Natural killer cell treated with Interleukin-12 subunit alpha and Interleukin-12 subunit beta and Interleukin-15 and Interleukin-18, amount 100 ng/mL, for 72 hours (primary cell): ENCODE measurements at places on chromosomes 1 and 21.

DNA sequence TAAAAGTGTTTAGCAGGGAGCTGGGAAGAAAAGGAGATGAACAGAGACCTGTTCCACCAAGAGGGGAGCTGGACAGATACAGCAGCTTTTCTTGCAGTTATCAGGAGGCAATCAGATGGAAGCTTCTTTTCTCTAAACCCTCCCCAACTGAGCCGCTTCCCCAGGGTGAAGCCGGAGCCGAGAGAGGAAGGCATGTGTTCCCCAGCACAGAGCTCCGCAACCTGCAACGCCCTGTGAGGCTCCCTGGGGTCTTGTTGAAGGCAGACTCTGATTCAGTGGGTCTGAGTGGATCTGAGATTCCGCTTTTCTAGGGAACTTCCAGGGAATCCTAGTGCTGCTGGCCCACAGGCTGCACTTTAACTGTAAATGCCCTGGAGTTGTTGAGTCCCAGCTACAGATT is 139.1 kb upstream of the COA6 start:
- no peak for DNase-seq
- peaks cover 21% of the 10 kb centered on the region for H3K4me1 ChIP-seq
- no peak overlapping the region for H3K27ac ChIP-seq

GRCh38 chr1:214857716-214858115 is 224.8 kb upstream of the KCNK2 start:
- no peaks in the 10 kb centered on the region for H3K27me3 ChIP-seq
- H3K4me1 ChIP-seq: no peaks in the 10 kb centered on the region
- no peak overlapping the region for H3K4me3 ChIP-seq
- no peak for DNase-seq
- H3K36me3 ChIP-seq: no peaks in the 10 kb centered on the region
- H3K27ac ChIP-seq: no peak overlapping the region

DNA sequence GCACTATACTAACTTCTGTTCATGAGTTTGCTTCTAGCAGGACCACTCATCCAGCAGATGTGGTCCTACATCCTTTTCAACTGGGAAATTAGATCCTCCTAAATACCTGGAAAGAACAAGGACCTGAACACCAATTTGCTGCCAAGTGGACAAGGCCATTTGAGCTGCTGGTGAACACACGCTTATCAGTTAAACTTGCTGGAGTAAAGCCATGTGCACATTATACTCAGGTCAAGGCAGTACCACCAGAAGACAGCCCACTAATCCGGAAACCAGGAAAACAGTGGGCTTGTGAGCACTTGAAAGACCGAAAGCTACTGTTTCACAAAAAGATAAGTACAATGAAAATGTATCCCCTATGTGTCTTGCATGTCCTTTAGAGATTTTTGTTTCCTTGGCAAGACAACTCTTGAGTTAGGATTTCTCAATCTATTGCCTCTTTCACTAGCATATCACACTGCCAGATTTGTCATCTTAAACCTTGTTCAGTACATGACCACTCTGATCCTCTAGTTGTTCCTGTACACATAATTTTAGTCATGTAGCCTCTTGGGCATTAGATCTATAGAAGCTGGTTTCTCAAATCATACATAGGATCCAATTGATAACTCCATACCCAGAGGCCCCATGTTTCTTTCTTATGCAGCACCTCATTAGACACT is 4.5 kb upstream of the REN start:
- H3K27ac ChIP-seq: no peak overlapping the region
- peaks cover 17% of the 10 kb centered on the region for H3K36me3 ChIP-seq
- DNase-seq: no peak
- H3K4me1 ChIP-seq: no peaks in the 10 kb centered on the region

DNA sequence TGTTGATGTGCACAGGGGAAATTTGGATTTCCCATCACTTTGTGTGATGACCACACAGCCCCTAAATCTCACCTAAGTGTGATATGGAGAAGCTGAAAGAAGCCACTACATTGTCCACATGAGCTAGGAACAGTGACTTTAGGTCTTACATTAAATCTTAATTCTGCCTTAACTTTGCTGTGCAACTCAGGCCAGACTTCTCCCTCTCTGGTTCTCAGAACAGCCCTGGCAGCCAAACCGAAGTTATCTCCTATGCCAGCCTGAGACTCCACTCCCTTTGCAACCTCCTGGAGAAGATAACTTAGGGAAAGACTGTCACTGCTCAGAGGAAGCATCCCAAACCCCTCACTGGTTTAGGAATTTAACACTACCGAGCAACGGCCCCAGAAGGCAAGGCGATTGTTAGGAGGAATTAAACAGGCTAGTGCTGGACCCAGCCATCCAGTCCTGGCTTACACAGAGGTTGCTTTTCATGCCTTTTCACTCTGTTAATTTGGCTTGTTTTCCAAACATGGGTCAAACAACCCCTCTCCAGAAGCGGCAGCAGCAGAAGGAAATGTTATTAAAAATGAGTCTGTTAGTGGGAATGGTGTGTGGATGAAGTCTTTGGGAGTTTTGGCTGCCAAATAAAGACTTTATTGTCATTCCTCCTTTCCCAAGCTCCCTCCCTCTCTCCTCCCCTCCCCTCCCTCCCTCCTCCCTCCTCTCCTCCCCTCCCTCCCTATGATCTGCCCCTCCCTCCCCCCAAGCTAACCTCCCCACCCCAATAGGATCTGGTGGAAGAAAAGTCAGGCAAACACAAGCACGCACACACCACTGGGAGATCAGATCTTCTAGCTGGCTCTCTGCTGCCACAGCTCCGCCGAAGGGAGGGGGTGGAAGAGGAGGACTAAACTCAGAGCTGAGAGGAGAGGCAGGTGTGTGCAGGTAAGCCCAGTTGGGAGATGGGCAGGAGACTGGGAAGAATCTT is at the start of gene PRELP:
TSS of gene PRELP (plus strand) at position 795 of the 970 bp plus-strand sequence. CDS start 7,379 bp downstream, outside the sequence.
- H3K27ac ChIP-seq: no peak within 1 kb of the TSS
- H3K4me3 ChIP-seq: no peak within 1 kb of the TSS
- H3K4me1 ChIP-seq: no peaks in the 10 kb centered on the region
- no peak for DNase-seq
- H3K27me3 ChIP-seq: peaks cover 22% of the 10 kb centered on the region
- H3K36me3 ChIP-seq: no peaks in the 10 kb centered on the region

DNA sequence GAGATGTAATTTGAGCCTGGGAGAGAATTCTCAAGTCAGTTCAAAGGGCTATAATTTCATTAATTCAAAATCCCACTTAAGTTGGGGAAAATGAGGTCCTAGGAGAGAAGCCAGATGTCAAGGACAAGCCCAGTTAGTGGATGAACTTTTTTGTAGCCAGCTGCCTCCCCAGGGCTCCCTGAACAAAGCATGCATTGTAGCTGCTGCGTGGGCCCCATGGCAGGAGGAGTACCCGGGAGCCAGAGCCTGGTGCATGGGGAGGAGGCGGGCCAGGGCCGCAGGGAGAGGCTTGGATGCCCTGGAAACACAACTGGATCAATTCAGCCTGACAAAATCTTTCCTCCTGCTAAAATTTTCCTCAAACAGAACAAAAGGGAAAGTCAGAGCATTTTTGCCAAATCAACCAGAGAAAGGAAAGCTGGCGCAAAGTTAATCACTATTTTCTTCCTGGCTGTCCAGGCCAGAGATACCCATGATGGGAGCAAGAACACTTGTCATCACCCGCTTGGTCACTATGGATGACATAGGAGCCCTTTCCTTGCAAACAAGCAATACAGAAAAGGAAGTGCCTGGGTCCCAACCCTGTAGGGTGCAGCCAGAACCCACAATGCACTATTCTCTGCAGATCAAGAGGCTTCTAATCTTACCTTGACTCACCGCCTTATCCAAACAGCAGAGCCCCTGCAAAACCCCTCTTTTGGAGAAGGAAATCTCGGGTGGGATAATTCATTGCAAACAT is 248.1 kb upstream of the RAB4A start:
- peaks cover 9% of the 10 kb centered on the region for H3K27me3 ChIP-seq
- H3K36me3 ChIP-seq: no peaks in the 10 kb centered on the region
- no peak for DNase-seq

- no peak for DNase-seq
- H3K4me3 ChIP-seq: peak overlapping the region; percentile 78
- H3K27ac ChIP-seq: peak overlapping the region; percentile 78
- H3K27me3 ChIP-seq: no peaks in the 10 kb centered on the region
- peaks cover 20% of the 10 kb centered on the region for H3K36me3 ChIP-seq
These were observed 251.9 kb downstream of the SDCCAG8 start for GRCh38 chr1:243507672-243508302.

- no peaks in the 10 kb centered on the region for H3K36me3 ChIP-seq
- no peaks in the 10 kb centered on the region for H3K4me1 ChIP-seq
- no peak for DNase-seq
- H3K27me3 ChIP-seq: peaks cover 33% of the 10 kb centered on the region
- H3K4me3 ChIP-seq: no peak overlapping the region
- no peak overlapping the region for H3K27ac ChIP-seq
These were observed 22.5 kb upstream of the FCAMR start for GRCh38 chr1:206992790-206993189.

DNA sequence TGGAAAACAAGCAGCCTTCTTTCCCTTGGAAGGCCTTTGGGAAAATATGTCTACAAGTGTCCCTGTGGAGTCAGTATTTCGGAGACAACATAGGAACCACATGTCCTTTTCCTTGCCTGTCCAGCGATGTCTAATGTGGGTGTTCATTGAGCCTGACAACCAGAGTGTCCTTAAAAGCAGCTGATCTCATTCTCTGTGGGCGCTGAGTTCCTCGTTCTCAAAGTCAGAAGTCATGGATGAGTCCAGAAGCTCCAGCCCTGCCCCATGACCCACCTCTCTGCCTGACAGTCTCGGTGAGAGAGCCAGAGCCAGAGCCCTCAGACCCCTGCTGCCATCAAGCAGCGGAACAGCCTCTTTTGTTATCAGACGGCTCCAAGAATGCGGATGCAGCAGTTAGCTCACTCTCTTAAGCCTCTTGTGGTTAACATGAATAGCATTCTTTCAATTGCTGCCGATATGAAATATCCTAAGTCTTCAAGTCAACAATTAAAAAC is 329.2 kb downstream of the TGFB2 start:
- H3K27ac ChIP-seq: no peak overlapping the region
- H3K4me1 ChIP-seq: no peaks in the 10 kb centered on the region
- peaks cover 4% of the 10 kb centered on the region for H3K36me3 ChIP-seq
- H3K4me3 ChIP-seq: no peak overlapping the region

DNA sequence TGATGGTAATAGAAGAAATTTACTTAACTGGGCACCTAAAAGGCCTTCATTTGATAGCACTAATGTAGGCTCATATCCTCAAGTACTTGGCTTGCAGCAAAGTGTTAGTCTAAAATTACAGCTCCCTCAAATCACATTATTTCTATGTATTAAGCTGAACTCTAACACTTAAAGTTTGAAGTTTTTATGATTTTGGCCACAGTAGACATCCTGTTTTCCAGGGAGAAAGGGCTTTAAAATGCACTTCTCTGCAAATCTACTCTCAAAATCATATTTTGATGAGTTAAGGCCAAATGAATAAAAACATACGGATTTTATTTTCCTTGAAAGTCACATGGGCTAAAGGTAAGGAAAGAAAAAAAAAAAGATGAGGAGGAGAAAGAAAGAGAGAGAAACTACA is 575.5 kb downstream of the PLPP3 start:
- H3K36me3 ChIP-seq: no peaks in the 10 kb centered on the region
- peaks cover 4% of the 10 kb centered on the region for H3K27me3 ChIP-seq
- DNase-seq: no peak
- no peaks in the 10 kb centered on the region for H3K4me1 ChIP-seq

DNA sequence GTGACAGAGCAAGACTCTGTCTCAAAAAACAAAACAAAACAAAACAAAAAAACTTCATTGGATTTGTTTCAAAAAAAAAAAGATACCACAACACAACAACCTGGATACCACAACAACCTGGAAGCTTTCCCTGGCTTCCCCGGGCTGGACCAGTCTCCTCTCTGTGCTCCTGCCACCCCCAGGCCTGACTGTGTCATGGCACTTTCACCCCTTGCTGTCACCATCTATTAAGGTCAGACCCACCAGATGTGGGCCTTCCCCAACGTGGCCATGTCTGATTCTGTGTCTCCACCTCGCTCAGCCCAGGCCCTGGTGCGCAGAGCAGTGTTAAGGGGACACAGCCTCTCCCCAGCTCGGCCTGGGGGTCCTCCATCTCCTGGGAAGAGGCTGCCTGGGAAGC is 28.3 kb upstream of the ACOT11 start:
- no peak overlapping the region for H3K4me3 ChIP-seq
- no peaks in the 10 kb centered on the region for H3K36me3 ChIP-seq
- H3K4me1 ChIP-seq: peaks cover 5% of the 10 kb centered on the region
- no peak for DNase-seq
- H3K27me3 ChIP-seq: no peaks in the 10 kb centered on the region
- H3K27ac ChIP-seq: no peak overlapping the region

- H3K27me3 ChIP-seq: peaks cover 5% of the 10 kb centered on the region
- H3K4me3 ChIP-seq: no peak overlapping the region
- no peak for DNase-seq
- no peak overlapping the region for H3K27ac ChIP-seq
- H3K36me3 ChIP-seq: no peaks in the 10 kb centered on the region
These were observed 55.4 kb downstream of the SGIP1 start for GRCh38 chr1:66589326-66589725.

- H3K4me3 ChIP-seq: no peak overlapping the region
- H3K27me3 ChIP-seq: peaks cover 21% of the 10 kb centered on the region
- H3K27ac ChIP-seq: no peak overlapping the region
- DNase-seq: no peak
- H3K36me3 ChIP-seq: no peaks in the 10 kb centered on the region
These were observed 457.3 kb upstream of the VAMP3 start for GRCh38 chr1:7313826-7314225.

DNA sequence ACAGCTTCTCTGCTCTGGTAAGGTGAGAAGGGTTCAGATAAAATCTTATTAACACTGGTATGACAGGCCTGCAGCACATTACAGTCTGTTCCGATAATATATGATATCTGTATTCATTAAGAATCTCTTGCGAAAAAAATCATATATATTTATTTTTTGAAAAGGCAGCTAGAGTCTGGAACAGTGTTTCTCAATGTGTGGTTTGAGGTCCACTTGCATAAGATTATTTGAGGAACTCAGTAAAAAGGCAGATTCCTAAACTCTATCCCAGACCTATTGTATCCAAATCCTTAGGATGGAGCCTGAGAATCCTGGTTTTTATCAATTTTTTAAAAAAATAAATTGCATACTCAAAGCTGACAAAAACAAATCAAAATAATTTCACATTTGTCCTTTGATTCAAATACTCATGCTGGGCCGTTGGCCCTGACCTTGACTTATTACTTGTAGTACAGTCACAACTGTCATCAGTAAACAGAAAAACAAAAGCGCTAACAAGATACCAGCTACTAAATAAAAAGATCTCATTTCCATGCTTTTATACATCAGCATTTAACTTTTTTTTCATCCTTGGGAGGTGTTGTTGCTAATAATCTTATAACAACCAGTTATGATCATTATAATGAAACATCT is 60.6 kb downstream of the RGS2 start:
- H3K4me1 ChIP-seq: no peaks in the 10 kb centered on the region
- no peak overlapping the region for H3K4me3 ChIP-seq
- no peak for DNase-seq
- H3K27me3 ChIP-seq: peaks cover 6% of the 10 kb centered on the region
- no peak overlapping the region for H3K27ac ChIP-seq

DNA sequence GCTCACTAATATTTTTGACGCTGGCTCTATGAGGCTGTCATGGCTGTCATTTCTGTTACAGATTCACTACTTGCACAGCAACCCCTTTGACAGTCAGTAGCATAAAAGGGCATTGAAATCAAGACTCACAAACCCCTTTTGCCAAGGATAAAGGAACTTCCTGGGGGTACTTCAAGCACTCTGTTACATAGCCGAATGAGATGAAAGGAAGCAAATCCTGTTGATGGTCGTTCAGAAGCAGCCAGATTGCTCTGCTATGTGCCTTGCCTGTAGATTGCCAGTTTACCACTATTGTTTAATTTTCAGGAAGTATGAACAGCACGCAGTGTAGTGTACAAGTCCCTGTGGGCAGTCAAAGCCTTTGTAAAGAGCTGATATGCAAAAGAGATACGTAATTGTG is 296.2 kb downstream of the LRRIQ3 start:
- no peak overlapping the region for H3K4me3 ChIP-seq
- no peak for DNase-seq
- H3K27me3 ChIP-seq: no peaks in the 10 kb centered on the region
